Activated CD4-positive, alpha-beta memory T cell treated with anti-CD3 and anti-CD28 coated beads, Interleukin-2, amount 10 ng/mL, durations not matched to agents 7 days and 5 days (primary cell): ENCODE measurements at places on chromosomes 3 and 15. TPM values are rescaled to one million over a fixed set of nuclear protein-coding genes. Genes with fewer than 3 reads are reported as not detected.

Gene RPL29
- 1,047 TPM for total RNA-seq

Gene TNNC1
- 2.5 TPM for total RNA-seq

Gene P2RY12
- not detected for total RNA-seq

Gene NOX5
- total RNA-seq: not detected

Gene RHOV
- total RNA-seq: not detected

Gene ACKR2
- 2.0 TPM for total RNA-seq

- H3K27me3 ChIP-seq: peaks cover 6% of the 10 kb centered on the region
- H3K4me1 ChIP-seq: peaks cover 17% of the 10 kb centered on the region
- no peak for DNase-seq
- H3K4me3 ChIP-seq: no peak overlapping the region
Measured at GRCh38 chr15:68822818-68823217, 2.1 kb upstream of the ANP32A start.

GRCh38 chr3:143822798-143823197, 25.5 kb downstream of the SLC9A9 start:
- peaks cover 50% of the 10 kb centered on the region for H3K4me1 ChIP-seq
- no peak for DNase-seq

DNA sequence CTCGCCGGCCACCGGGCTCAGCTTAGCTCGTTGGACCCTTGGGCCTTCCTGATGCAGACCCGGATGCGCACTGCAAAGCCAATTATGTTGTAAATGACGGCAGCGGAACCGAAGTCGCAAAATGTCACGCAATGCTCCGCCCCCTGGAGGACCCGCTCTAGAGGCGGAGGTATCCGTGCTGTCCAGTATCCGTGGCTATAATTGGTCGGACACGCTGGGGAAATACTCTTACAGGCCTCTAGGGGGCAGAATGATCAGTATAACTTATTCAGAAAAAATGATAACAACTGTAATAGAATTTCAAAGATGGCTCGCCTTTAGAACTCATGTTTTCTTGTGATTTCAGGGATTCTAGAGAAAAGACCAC, at the start of gene PRR23B:
Gene PRR23B (minus strand): TSS at position 59 of the 367 bp plus-strand sequence. CDS start 265 bp downstream, outside the sequence.
- H3K27ac ChIP-seq: no peak within 1 kb of the TSS
- H3K4me1 ChIP-seq: no peaks in the 10 kb centered on the region
- no peak for DNase-seq
- H3K27me3 ChIP-seq: no peaks in the 10 kb centered on the region
- H3K36me3 ChIP-seq: peaks cover 2% of the 10 kb centered on the region

- no peaks in the 10 kb centered on the region for H3K4me1 ChIP-seq
- no peaks in the 10 kb centered on the region for H3K36me3 ChIP-seq
- no peak overlapping the region for H3K27ac ChIP-seq
- no peak for DNase-seq
- no peak overlapping the region for H3K4me3 ChIP-seq
- peaks cover 5% of the 10 kb centered on the region for H3K27me3 ChIP-seq
Measured at GRCh38 chr3:100954199-100954935, 38.9 kb downstream of the ABI3BP start.

GRCh38 chr3:112053229-112053628, 18.7 kb downstream of the TMPRSS7 start:
- no peak for DNase-seq
- peaks cover 28% of the 10 kb centered on the region for H3K4me1 ChIP-seq
- peaks cover 2% of the 10 kb centered on the region for H3K27me3 ChIP-seq
- no peak overlapping the region for H3K4me3 ChIP-seq
- no peak overlapping the region for H3K27ac ChIP-seq
- H3K36me3 ChIP-seq: no peaks in the 10 kb centered on the region

- no peak for DNase-seq
- H3K36me3 ChIP-seq: no peaks in the 10 kb centered on the region
- H3K4me3 ChIP-seq: no peak overlapping the region
- H3K27ac ChIP-seq: no peak overlapping the region
- no peaks in the 10 kb centered on the region for H3K27me3 ChIP-seq
Measured at GRCh38 chr15:29854413-29854812, 32.1 kb upstream of the TJP1 start.

DNA sequence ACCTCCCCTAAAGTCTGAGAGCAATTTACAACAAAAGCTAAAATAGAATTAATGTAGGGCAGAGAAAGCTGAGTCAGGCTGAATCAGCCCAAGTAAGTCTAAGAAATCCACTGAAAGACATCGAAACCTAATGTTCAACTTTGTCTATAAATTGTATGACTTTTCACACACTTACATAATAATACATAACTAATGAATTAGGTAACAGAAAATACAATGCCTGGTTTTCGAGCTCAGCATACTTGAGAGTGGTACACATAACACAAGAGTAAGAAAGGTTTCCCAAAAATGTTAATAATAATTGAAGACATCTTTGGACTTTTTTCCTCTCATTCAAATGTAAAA, 55.3 kb upstream of the VGLL4 start:
- no peak overlapping the region for H3K27ac ChIP-seq
- H3K4me1 ChIP-seq: no peaks in the 10 kb centered on the region
- H3K4me3 ChIP-seq: no peak overlapping the region
- no peaks in the 10 kb centered on the region for H3K27me3 ChIP-seq

DNA sequence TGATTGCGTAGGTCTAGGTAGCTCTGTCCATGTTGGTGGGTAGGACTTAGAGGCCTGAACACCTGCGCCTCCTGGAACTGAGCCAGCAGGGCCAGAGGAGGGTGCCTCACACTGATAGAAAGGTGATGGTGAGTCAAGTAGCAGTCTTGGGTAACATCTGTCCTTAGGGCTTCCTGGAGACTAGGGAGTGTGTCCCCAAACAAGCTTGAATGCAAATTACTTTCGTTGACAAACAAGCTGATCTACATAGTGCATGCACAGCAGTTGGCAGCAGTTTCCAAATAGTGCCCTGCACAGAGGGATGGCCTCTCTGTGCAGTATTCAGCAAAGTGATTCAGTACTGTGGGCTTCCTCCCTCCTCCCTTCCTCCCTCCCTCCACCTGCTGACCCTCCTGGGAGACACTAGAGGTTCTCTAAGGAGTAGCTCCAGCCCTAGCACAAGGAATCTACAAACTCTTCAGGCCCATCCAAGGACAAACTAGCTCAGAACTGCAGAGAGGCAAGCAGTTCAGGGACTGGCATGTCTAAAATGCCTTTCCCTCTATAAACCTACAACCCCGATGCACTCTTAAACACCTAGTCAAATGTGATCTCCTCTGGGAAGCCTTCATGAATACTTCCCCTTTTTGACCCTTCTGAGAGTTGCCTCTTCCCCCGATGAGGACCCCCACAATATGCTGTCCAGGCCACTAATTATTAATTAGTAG, 61.0 kb downstream of the TLE3 start:
- H3K27me3 ChIP-seq: peaks cover 10% of the 10 kb centered on the region
- no peak overlapping the region for H3K27ac ChIP-seq
- DNase-seq: no peak
- no peaks in the 10 kb centered on the region for H3K4me1 ChIP-seq
- no peaks in the 10 kb centered on the region for H3K36me3 ChIP-seq
- H3K4me3 ChIP-seq: no peak overlapping the region

- no peaks in the 10 kb centered on the region for H3K36me3 ChIP-seq
- H3K4me1 ChIP-seq: peaks cover 24% of the 10 kb centered on the region
- no peak overlapping the region for H3K27ac ChIP-seq
- no peak for DNase-seq
Measured at GRCh38 chr3:31077826-31078225, 183.4 kb upstream of the GADL1 start.

DNA sequence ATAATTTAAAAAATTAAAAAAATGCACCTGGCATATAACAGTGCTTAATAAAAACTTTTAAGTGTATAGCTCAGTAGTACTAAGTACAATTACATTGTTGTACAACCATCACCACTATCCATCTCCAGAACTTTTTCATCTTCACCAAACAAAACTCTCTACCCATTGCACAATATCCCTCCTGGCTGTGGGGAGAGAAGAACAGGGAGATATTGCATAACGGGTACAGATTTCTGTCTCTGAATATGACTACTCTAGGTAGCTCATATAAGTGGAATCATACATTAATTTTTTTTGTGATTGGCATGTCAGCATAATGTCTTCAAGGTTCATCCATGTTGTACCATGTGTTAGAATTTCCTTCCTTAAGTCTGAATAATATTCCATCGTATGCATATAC, 91.0 kb upstream of the PLAAT1 start:
- no peak overlapping the region for H3K27ac ChIP-seq
- H3K4me3 ChIP-seq: no peak overlapping the region
- peaks cover 6% of the 10 kb centered on the region for H3K27me3 ChIP-seq
- no peak for DNase-seq

DNA sequence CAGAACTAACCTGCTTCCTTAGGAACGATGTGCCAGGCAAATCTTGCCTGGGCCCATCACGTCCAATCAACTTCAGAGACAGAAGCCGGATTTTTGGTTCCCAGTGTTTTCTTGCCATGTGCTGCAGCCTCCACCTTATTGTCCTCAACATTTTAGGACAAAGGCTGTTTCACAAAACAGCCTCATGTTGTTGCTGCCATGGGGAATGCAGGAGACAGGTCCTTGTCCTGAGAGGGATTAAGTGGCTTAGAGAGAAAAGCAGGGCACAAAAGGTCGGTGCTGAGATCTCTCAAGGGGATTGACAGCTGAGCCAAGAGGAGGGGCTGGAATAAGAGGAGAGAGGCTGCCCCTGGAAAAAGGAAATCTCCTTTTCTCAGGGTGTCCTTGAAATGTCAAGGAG, 11.3 kb upstream of the NMNAT3 start:
- H3K4me1 ChIP-seq: no peaks in the 10 kb centered on the region
- no peak overlapping the region for H3K4me3 ChIP-seq
- no peak overlapping the region for H3K27ac ChIP-seq
- H3K36me3 ChIP-seq: no peaks in the 10 kb centered on the region

- no peak for DNase-seq
- no peak overlapping the region for H3K27ac ChIP-seq
- H3K27me3 ChIP-seq: no peaks in the 10 kb centered on the region
- no peaks in the 10 kb centered on the region for H3K36me3 ChIP-seq
- H3K4me3 ChIP-seq: no peak overlapping the region
- no peaks in the 10 kb centered on the region for H3K4me1 ChIP-seq
Measured at GRCh38 chr3:22236490-22237270, 485.7 kb upstream of the ZNF385D start.

DNA sequence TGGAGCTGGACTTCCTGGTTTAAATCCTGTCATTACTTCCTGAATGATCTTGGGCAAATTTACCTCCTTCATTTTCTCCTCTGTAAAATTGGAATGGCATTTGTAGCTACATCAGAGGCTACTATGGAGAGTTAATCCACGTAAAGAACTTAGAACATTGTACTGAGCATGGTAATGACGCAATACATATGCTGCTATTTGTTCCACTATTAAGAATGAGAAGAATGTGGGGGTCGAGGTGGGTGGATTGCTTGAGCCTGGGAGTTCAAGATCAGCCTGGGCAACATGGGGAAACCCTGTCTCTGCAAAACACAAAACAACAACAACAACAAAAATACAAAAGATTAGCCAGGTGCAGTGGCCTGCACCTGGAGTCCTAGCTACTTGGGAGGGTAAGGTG, 250.6 kb downstream of the RYR3 start:
- H3K4me3 ChIP-seq: no peak overlapping the region
- no peaks in the 10 kb centered on the region for H3K27me3 ChIP-seq
- DNase-seq: no peak
- H3K27ac ChIP-seq: no peak overlapping the region
- no peaks in the 10 kb centered on the region for H3K36me3 ChIP-seq

DNA sequence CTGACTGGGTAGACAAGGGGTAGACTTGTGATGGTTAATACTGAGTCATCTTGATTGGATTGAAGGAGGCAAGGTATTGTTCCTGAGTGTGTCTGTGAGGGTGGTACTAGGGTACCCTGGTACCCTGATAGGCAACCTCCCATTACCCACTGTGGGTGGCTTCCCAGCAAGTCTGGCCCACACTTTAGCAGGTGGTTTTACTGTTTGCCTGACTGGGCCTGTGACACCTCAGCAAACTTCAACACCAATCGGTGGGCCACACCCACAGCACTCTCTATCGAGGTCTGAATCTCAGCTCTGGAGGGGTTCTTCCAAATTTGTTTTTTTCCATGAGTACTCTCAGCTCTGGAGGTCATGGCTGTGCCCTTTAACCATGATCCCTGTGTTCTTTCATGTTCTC, 24.6 kb upstream of the SH3GL3 start:
- no peaks in the 10 kb centered on the region for H3K36me3 ChIP-seq
- DNase-seq: no peak
- no peaks in the 10 kb centered on the region for H3K4me1 ChIP-seq
- H3K27ac ChIP-seq: no peak overlapping the region
- H3K27me3 ChIP-seq: no peaks in the 10 kb centered on the region
